ENCODE measurements at places on chromosomes 5 and 9.
A peak's percentile ranks its signal among the peaks of the same experiment; 100 is the strongest.

DNA sequence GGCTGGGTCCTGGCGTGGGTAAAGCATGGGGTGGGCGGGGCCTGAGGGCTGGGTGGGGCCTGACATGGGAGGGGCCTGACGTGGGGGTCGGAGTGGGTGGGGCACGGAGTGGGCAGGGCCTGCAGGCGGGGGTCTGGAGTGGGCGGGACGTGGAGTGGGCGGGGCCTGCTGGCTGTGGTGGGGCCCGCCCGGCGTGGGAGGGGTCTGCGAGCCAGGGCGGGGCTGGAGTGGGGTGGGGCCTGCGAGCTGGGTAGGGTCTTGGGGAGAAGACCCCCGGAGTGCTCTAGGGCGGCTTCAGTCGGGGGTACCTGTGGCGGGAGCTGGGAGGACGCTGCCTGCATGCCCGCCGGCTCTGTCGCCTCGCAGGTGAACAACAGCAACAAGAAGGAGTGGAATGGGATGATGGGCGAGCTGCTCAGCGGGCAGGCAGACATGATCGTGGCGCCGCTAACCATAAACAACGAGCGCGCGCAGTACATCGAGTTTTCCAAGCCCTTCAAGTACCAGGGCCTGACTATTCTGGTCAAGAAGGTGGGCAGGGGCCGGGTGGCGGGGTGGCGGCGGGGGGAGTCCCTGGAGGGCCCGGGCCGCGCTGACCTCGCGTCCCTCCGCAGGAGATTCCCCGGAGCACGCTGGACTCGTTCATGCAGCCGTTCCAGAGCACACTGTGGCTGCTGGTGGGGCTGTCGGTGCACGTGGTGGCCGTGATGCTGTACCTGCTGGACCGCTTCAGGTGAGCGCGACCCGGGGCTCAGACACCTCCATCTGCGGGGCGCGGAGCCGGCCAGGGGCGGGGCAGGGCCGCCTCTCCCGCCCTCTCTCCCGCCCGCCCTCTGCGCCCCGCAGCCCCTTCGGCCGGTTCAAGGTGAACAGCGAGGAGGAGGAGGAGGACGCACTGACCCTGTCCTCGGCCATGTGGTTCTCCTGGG lies 8.0 kb downstream of the LRRC26 start:
- no peak for DNase-seq

GRCh38 chr5:5708367-5708919 lies 286.0 kb downstream of the ICE1 start:
- DNase-seq, result no peak

GRCh38 chr5:115818821-115819220 lies 2.4 kb upstream of the CDO1 start:
- no peak for DNase-seq

DNA sequence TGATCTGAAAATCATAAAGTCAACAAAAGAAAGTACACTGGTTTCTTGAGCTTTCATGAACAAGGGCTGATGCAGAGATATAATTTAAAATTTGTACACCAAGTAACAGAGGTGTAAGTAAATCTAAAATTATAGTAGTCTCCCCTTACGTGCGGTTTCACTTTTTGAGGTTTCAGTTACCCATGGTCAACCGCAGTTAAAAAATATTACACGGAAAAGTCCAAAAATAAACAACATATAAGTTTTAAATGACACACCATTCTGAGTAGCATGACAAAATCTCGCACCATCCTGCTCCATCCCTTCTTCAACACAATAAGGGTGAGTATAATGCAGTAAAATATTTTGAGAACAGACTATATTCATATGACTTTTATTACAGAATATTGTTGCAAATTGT lies 54.4 kb downstream of the AUH start:
- no peak for DNase-seq

GRCh38 chr5:148297731-148298130 lies 14.5 kb upstream of the SPINK7 start:
- peak; percentile 17 for DNase-seq

GRCh38 chr9:77531400-77531799 lies 116.7 kb downstream of the GNA14 start:
- no peak for DNase-seq

DNA sequence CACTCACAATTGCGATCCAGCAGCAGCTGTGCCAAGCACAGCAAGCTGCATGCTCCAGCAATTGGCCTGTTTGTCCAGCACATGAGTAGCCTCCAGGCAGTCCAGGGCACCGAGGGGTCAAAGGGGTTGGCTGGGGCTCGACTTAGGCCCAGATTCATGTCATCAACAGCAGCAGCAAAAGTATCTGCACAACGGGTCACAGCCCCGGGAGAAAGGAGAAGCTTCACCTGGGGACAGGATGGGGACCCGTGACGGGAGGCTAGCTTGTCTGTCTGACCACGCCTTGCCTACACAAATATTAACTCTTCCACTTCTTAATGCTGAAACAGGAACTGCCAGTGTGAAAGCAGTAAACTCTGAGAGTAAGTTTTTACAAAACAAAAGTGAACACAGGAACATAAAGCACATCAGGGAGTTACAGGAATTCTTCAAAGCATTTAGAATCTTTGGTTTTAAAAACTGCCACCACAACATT lies 191.2 kb downstream of the PIK3R1 start:
- DNase-seq, result no peak

- DNase-seq, result no peak
These were observed 116.0 kb upstream of the SMIM23 start for GRCh38 chr5:171669571-171669970.

DNA sequence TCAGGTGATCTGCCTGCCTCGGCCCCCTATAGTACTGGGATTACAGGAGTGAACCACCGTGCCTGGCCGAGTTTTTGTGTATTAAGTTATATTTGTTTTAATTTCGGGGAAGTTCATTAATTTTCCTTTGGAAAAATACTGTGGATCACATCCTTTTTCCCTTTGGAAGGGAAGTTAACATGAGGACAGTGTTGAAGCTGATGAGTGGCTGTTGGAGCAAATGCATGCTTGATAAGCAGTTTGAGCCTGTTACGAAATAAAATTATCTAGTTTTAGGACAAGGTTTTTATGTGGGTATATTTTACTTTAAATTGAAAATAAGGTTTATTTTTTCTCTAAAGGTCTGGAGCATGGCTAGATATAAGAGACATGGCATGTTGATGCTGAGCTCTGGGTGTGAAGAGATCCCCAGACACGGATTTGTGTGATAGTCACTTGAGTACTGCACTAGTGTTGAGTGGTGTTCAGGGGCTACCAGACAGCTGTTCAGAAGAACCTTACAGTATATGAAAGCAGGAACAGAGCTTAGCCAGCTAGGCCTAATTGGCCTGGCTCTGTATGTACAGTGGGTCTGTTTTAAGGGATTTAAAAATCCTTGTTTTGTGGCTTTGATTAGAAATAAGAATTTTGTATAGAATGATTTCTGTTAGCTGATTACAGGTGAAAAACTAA lies 17.4 kb downstream of the LMNB1 start:
- no peak for DNase-seq

GRCh38 chr5:42108468-42108867 lies 183.4 kb downstream of the FBXO4 start:
- peak; percentile 63 for DNase-seq

GRCh38 chr5:148383564-148384379 lies at the start of gene FBXO38:
FBXO38 (plus strand) TSS chr5:148383958; CDS start chr5:148394777, 10,819 bp downstream.
- peak; percentile 96 for DNase-seq

GRCh38 chr9:114685951-114686350 lies 4.0 kb upstream of the TEX48 start:
- no peak for DNase-seq

GRCh38 chr5:139980765-139981164 lies 62.3 kb downstream of the NRG2 start:
- no peak for DNase-seq

GRCh38 chr5:169416583-169417196 lies 115.8 kb upstream of the SLIT3 start:
- no peak for DNase-seq

DNA sequence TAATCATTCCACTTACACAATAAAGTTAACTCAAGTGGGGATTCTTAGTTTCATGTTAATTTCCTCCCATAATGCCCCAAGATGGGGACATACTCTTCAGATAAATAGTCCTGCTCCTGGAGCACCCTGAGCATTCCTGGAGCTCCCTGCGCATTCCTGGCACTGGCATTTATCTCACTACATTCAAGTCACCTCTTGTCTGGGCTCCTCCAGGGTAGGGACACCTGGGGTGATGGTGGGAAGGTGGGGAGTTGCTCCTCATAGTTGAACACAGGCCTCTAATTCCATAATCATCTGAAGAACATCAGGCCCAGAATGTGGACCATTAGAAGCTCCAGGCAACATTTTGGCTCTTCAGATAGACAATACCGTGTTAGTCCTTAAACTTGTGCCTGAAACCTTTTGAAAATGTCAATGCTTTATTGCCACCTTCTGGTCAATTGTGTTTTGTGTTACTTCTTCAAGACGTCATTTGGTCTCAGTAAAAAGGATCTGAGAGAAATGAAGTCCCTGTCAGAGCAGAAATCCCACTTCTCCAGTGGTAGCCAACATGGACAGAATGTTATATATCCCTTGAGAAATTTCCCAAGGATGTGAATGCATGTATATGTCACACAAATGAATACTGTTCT lies 14.2 kb upstream of the AGGF1 start:
- peak; percentile 66 for DNase-seq

DNA sequence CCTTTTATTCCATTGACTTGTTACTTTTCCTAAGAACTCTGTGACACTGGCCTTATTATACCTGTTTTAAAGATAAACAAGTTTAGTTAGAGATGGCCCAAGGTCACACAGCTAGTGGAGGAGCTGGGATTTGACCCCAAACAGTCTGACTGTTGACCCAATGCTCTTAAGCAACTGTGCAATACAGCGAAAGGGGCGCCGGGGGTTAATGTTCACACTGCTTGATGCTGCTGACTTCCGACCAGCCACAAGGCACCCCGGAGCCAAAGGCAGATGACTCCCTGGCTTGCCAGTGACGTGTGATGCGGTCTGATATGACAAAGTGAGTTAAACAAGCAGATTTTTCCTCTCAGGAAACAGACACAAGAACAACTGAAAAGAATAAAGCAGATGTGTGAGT lies 23.9 kb downstream of the PIK3R1 start:
- DNase-seq, result no peak

GRCh38 chr5:68409259-68409658 lies 193.7 kb downstream of the PIK3R1 start:
- DNase-seq, result peak; percentile 87

DNA sequence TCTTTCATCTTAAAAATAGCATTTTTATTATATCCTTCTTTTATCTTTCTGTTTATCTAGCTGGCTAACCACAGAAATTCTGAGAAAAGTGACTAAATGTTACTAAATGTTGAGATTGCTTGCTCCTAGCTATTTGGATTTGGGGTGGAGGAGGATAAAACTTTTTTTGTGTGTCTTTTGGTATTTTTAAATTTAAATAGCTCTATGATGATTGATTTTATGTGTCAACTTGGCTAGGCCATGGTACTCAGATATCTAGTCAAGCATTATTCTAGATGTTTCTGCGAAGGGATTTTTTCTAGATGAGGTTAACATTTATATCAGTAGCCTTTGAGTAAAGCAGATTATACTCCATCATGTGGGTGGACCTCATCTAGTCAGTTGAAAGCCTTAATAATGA lies 75.0 kb downstream of the GCNT1 start:
- no peak for DNase-seq

- DNase-seq, result no peak
These were observed 125.4 kb upstream of the CCDC152 start for GRCh38 chr5:42631241-42631640.

DNA sequence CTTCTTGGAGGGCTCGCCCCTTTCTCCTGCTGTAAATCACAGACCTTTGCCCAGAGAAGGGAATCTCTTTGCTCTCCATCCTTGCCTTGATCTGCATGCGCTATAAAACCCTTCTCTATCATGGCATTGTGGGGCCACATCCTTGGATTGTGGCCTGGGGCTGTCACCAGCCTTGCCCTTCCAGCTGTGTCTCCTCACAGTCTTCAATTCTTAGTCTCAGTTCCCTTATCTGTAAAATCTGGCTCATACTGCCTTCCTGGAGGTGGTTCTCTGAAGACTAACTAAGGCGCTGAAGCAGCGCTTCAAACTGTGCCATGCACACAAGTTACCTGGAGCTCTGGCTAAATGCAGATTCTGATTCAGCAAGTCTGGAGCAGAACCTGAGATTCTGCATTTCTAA lies 53.4 kb upstream of the RARS1 start:
- no peak for DNase-seq

DNA sequence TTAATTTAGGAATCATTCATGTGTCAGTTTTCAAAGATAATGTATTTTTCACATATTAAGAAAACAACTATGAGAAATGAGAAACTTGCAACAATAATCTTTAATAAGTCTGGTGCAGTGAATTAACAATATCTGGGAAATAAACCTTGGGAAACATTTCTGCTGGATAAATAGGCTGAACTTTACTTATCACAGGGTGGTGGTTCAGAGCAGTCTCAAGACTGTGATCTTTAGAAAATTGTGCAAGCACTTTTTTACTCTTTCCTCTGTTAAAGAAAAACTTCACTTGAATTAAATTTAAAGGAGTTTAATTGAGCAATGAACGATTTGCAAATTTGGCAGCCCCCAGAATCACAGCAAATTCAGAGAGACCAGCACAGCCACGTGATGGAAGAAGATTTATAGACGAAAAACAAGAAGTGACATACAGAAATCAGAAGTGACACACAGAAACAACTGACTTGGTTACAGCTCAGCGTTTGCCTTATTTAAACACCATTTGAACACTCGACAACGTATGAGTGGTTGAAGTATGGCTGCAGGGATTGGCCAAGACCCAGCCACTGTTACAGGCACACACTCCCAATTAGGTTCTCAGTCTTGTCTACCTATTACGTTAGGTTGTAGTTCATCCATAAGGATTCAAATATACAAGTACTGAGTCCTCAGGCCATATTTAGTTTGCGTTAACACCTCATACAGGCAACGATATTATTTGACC lies 631.9 kb downstream of the SLCO4C1 start:
- no peak for DNase-seq

DNA sequence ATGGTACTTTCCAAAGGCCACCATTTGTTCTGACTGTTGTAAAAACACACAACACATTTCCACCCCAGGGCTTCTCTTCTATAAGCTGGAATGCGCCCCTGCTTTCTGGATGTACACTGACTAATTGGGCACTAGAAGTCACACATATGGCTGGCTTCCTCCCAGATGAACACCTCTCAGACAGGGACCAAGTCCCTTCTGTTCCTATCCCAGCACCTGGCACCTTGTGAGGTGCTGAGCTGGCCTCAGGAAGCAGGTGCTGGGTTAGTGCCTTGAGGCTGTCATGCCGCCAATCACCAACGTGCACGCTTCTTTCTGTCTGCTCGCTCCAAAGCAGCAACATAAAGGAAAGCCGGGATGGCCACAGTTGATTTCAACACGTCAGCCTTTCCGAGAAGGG lies 93.2 kb downstream of the FSTL4 start:
- DNase-seq, result no peak

Measured in bronchial epithelial cell (primary cell).